HEK293T (cell line): ENCODE measurements at places on chromosomes 4 and X.

DNA sequence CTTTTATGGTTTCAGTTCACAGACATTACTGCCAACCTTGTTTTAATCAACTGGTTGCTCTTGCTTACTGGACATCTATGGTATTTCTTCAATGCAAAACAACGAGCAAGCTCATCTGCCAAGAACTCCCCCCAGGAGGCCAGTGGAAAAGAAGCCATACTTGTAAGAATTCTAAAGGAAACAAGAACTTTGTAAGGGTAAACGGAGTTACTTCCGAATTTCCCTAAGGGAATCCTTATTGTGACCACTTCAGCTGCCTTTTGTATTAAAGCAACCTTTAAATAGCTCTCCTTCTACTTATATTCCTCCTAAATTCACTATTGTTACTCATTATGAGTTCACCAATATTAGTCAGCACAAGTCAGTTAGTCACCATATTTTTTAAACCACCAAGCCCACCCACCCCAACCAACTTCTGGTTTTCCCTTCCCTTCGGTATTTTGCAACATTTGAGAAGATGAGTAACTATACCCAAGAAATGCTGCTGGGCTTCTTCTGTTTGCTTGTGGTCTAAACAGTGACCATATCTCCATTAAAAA lies 602.8 kb upstream of the DIPK2B start:
- DNase-seq, result no peak

DNA sequence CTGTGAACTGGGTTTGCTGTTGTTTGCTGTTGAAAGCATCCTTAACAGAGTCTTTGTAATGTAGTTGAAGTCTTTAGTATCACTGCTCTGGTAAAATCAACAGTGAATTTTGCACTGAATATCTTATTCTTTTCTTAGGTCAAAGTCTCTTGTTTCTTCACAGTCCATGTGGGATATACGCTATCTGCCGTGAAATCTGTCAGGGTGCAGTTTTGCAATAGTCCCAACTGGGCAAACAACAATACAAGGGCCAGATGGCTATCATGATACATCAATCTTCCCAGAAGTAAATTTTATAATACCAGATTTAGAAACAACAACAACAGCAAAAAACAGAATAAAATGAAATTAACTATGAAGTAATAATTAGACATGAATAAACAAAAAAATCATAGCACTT lies 123.5 kb downstream of the PPARGC1A start:
- no peak for DNase-seq

GRCh38 chrX:109719264-109719663 lies 13.8 kb downstream of the ACSL4 start:
- no peak for DNase-seq

DNA sequence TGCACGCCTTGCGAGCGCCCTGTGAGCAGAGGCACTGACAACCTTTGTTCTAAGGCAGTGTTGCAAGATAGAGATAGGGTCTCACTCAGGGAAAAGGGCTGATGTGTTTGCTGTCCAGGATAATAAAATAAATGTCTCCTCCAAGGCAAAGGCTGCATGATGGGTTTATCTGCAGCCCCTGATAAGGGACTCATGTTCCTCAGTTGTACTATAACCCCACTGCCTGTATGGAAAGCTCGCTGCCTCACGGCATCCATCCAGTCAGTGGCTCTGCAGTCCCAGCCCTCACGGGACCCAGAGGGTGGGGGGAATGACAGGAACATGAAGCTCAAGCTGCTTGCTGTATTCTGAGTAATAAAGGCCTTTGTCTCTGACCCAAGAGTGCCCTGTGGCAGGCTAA lies 22.6 kb downstream of the BCLAF3 start:
- no peak for DNase-seq

GRCh38 chr4:53510321-53510720 lies 81.0 kb downstream of the LNX1 start:
- DNase-seq, result no peak

DNA sequence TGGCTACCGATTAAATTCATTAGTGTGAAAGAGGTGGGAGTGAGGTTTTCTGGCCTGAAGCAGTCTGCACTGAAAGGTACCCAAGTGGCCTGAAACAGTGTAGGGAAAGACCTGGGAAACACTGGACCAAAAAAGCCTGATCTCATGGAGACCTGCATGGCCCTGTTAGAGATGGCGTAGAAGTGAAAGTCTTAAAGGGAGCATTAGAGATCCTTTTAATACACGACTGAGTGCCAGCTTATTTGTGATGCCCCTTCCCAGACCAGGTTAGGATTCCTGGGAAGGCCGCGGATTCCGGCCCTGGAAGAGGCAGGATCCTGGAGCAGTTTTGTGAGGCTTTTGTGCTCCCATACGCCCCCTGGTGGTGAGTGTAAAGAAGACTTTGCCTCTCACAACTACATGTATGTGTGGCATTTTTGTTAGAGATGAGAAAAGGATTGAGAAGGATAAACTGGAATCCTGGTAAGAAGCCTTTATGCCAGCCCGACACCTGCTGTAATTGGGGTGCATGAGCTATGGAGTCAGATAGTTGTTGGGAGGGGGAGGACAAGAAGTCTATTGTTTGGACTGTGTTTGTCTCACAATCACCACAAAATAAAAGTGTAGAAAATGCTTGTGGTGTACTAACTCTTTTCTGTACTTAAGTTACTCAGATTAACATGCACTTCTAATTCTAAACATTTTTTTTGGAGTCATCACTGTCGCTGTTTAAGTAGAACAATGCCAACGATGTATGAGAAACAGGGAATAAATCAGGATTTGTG lies 54.0 kb downstream of the JADE1 start:
- DNase-seq, result peak; percentile 81

DNA sequence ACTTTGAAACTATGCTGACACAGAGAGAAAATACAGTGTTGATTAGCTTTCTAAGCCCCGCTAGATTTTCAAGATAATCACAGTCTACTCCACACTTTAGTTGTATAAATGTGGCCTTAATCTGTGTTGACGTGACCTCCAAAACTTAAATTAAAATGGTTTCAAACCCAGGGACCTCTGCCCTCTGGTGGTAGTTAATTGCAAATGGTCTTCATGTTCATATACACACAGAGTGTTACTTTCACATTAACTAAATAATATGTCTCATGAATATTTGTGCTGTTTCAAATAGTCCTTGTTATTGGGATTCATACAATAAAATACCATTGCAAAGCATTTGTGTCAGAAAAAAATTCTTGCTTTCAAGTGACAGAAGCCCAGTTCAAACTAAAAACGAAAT lies 64.3 kb downstream of the TASL start:
- DNase-seq, result no peak

- no peak for DNase-seq
These were observed 43.1 kb upstream of the FREM3 start for GRCh38 chr4:143743591-143743990.
